Left ventricle myocardium superior (tissue), 1 donor: ENCODE measurements at places on chromosomes 2 and 18.

DNA sequence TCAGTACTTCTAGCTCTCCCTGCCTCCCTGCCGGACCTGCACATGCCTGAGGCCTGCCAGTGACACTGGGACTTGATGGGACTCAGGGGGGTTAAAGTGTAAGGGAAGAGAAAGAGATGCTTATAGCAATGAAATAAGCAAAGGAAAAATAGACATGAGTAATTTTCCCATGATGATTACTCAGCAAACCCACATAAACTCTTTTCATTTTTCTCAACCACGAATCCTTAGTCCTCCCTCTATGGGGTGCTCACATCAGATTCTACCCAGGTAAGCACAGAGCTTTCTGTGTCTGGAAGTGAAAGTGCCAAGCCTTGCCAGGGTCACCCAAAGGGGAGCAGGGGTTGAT is 44.8 kb upstream of the ANKRD62 start:
- no peak for DNase-seq

- no peak for DNase-seq
These were observed 45.3 kb upstream of the PDK1 start for GRCh38 chr2:172510548-172510947.

DNA sequence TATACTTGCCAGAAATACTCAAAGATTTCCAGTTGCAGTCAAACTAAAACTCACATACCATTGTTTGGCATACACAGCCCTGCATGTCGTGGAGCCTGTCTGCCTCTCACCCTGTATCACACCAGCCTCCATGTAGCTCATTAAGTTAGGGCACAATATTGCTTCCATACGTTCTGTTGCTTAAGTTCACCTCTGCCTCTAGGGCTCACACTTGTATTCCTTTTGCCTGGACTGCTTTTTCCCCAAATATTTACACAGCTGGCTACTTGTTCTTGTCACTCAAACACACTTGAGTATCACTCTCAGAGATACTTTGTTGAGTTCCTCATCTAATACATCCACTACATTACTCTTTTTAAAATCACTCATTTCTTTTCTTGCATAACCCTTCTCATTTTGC is 83.1 kb downstream of the PTH2R start:
- DNase-seq, result no peak

DNA sequence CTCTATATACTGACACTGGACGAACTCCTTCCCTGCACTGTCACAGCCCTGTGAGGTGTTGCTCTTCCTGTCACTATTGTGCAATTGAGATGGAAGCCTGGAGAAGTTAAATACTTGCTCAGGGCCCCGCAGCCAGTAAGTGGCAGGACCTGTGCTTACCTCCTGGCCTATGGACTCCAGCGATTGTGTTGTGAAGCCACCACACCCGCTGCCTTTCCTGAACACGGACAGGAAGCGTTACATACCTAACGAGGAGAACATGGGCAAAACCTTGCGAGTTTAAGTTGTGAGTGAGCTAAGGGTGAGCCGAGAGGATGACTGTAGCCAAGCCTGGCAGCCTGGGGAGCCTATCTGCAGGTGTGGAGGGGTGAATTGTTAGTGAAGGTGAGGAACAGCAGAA is 26.1 kb downstream of the RAB31 start:
- no peak for DNase-seq

- DNase-seq, result no peak
These were observed 2.5 kb downstream of the TMBIM1 start for GRCh38 chr2:218289639-218290315.

GRCh38 chr2:130264046-130264445 is 65.8 kb upstream of the TUBA3E start:
- no peak for DNase-seq

GRCh38 chr2:46047290-46047689 is 249.9 kb upstream of the EPAS1 start:
- no peak for DNase-seq

DNA sequence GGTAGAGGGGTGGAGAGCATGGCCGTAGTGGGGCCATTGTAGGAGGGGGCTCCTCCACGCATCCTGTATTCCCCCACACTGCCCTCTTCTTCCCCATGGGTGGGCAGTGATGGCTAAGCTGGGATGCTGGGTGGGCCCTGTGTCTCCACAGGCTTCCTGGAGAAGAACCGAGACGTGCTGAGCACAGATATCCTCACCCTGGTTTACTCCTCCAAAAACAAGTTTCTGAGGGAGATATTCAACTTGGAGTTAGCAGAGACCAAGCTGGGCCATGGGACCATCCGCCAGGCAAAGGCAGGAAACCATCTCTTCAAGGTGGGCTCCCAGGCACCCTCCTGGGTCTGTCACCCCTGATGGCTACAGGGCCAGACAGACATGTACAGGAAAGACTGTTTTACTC is 52.8 kb downstream of the MYO7B start:
- no peak for DNase-seq

GRCh38 chr2:27003007-27003406 is 29.8 kb upstream of the TMEM214 start:
- no peak for DNase-seq

DNA sequence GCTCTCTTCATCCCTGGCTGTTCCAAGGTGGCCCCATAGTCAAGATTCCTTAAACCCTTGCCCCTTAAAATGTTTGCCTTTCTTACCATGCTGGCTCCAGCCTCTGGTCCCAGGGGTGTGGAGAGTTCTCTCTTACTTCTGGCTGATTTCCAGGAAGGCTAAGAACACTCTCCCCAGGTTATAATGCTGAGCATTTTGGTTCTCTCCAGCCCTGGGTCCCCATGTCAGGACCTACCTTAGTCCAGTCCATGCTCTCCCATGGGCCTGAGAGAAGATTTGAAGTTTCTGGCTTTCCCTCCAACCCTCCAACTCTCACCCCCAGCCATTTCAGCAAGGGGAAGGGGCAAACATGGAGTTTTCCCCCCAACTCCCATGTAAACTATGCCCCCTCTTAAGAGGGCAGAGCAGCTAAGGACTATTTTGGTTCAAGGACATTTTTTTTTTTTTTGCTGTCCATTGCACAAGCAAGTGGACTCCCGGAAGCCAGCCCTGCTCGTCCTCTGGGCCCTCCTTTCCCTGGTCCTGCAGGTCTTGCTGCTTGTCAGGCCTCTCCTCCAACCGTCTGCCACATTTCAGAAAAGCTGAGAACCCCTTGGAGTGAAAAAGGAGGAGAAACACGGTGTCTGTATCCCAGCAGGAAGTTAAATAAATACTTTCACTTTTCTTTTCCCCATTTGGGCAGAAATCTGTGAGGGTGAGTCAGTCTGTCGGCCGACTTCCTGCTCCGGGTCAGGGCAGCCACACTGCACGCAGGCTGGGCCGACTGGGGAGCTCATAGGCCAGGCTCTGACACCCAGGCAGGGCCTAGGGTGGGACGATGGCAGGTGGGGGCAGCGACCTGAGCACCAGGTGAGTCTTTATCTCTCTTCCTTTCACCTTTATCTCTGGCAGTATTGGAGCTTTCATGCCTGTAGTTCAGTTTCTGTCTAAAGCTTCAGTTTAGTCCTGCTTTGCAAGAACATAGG is at the start of gene SP140L:
Gene SP140L (plus strand): TSS at position 741 of the 965 bp plus-strand sequence. CDS start 77 bp downstream, at position 818.
- DNase-seq, result peak; percentile 83

GRCh38 chr2:36411962-36412444 is 56.4 kb downstream of the CRIM1 start:
- no peak for DNase-seq

GRCh38 chr2:235587202-235587601 is 93.4 kb downstream of the AGAP1 start:
- no peak for DNase-seq

DNA sequence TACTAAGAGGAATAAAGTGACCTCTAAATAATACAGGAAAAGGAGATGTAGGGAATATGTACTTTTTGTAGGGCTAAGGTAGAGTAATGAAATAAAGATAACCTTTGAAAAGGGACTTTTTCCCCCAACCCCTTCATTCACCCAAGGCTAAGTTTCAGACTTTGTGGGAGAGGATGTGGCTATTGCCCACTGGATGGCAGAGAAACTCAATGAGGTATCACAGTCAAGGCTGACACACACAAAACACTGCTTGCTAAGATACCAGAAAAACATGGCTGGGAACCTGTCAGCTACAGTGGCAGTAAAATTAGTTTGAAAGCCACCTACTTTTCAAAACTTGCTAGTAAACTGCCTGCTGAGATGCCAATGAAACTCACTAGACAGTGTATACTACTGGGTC is 158.8 kb upstream of the WDSUB1 start:
- no peak for DNase-seq

- no peak for DNase-seq
These were observed 32.3 kb downstream of the LYPD6B start for GRCh38 chr2:149070681-149071320.

DNA sequence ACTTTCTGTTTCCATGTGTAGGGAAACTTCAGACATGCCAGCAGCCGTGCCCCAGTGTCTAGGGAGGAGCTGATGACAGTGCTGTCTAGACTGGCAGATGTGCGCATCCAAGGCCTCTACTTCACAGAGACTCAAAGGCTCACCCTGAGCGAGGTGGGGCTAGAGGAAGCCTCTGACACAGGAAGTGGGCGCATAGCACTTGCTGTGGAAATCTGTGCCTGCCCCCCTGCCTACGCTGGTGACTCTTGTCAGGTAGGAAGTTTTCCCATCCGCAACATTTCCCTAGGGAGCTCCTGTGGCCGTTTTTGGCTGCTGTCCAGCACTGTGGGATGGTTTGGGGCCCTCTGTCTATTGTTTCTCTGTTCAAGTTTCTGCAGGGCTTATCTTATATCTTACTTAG is 143.1 kb upstream of the TTC39C start:
- no peak for DNase-seq

GRCh38 chr2:65431421-65432226 is 775 bp downstream of the SPRED2 start:
- peak; percentile 62 for DNase-seq

DNA sequence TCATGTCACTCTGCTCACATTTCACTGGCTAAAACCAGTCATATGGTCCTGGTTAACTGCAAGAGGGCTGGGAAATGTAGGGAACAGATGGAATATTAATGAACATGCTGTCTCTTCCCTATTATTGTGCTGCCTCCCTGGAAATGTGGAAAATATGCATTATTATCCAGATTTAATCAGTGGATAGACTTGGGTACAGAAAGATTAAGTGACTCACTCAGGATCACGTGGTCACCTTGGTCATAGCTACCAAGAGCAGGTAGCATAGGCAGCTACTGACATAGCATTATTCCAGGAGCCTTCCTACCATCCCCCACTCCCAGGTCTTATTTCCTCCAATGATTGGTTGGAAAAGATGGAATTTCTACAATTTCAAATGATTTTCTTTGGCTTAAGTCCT is 141.1 kb downstream of the HRH4 start:
- no peak for DNase-seq

DNA sequence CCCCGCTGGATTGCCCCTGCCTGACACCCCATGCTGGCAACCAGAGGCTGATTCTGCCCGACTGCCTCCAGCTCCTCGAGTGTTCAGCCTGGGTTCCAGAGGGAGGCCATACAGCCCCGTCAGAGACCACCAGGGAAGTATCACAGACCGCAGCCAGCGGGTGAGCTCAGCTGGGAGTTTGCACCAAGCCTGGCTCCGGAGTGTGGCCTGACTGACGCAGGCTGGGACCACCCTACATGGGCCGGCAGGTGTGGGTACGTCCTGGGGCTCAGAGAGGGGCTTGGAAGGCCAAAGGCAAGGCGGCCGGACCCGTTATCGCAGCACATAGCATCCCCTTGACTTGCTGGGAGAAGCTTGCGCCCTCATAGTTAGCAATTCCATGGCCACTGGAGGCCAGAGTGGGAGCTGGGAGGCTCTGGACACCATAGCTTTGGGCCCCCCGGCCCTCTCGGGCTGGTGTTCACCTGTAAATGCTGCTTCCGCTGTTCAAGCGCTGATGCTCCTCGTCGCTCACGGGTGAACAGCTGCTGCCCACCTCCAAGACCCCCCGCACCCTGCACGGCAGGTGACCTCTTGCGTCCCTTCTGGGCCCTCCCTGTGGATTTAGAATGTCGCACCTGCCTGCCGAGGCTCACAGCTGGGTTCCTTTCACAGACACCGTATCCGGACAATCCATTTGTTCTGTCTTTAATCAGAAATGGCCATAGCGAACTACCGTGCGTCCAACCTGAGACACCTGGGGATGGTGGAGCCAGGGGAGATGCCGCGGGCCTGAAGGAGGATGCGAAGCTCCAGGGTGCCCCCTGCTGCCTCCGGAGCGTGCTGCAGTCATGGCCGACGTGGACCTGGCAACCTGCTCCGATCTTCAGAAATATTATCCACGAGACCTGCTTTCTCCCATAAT is 31.2 kb upstream of the SLC66A3 start:
- DNase-seq, result peak; percentile 78

DNA sequence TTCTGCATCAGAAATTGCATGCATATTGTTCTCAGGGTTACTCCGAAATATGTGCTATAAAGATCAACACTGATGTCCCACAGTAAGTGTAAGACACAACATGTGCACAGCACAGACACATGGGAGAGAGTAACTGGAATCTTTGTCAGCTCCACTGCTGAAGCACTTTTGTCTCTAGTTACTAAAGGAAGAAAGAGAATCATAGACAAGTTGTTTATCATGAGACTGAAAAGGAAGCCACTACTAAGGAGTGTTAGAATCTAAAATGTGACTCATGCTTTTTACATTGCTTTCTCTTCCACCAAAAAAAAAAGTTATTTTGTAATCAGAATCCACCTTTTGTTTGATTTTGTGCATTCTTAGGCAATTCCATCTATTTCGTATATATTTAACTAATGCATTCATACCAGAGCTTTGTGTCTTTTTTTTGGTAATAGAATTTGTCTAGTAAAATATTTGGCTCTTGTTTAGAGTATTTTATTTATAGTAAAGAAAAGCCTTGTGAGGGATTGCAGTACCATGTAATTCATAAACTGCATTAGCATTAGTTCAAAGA is 502.4 kb downstream of the FBXO15 start:
- no peak for DNase-seq

DNA sequence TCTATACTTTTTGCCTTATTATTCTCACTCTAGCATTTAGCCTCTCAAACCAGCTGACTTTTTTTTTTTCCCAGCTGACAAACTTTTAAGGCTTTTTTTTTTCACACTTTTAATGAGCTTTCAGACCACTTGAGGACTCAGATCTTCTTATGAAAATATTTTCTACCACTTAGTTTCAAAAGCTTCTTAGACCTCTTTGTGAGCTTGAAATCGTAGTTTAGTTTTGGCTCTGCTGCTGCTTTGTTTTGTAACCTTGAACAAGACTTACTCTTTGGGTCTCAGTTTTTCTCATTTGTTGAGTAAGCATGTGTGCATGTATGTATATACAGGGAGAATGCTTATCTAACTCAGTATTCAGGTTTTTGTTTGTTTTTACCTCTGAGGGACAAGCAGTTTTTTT is 3.5 kb downstream of the NBEAL1 start:
- DNase-seq, result no peak
